ENCODE measurements at places on chromosomes 2 and 18.

GRCh38 chr2:173764094-173764493 is 201.1 kb downstream of the SP3 start:
- no peak for DNase-seq

DNA sequence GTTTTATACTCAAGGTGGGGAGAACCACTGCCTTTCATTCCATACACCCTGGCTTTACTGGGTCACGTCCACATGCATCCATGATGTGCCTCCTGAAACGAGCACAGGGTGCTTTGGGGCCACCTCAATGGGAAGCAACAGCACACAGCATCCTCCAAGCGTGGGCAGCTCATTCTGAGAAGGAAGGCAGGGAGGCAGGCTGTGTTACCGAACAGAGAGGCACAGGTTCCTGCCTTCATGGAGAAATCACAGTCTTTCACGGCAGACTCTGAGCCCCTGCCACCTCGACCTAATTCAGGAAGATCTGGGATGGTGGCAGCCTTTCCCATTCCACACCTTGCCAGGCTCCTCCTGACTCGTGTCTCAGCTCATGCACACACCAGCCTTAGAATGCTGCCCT is 130.1 kb downstream of the GBX2 start:
- DNase-seq = no peak

DNA sequence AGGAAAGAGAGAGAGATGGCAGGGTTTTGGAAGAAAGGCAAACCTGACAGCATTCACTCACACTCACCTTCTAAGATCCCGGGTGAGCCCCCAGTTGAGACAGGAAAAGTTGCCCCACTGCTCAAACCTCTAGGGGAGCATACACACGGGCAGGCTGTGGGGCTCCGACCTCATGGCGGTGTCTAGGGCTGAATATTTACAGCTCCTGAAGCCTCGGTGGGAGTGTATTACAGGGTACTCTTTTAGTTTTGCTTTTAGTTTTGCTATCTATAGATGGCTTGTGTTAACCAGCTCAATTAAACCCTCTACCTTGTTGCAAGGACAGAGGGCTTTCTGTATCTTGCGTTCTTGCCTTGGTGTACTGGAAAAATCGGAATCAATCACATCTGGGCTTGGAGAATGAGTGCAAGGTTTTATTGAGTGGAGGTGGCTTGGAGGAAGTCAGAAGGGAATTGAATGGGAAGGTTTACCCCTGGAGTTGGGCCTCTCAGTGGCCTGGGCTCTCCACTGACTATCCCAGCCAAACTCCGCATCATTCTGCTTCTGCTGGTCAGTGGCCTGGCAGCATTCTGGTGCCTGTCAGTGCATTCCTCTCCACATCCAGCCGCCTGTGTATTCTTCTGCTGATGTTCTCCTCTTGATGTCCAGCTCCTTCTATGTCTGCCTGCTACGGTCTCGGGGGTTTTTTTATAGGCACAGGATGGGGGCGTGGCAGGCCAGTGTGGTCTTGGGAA is 10.1 kb upstream of the IFIH1 start:
- no peak for DNase-seq

DNA sequence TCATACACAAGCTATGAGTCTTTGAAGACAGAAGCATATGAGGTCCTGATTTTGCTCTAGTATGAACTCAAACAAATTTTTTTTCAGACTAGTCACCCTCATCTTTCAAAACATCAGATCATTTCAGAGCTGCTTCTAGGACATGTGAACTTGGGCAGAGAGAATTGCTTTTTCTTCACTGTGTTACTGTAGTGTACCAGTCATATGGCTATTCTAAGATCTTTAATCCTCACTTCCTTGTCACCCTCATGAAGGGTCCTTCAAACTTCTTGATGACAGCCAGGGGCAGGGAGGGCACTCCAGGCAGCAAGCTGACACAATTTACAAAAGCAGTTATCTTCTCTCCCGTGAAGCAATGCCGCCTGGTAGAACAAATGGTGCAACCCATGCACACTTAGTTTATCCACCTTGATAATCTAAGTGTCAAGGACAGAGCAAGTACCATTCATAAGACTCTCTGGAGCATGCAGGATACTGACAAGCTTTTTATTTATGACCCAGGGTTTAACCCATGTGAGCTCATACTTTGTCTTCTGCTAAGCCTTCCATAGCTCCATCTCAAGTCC is 200.6 kb downstream of the DPP10 start:
- no peak for DNase-seq

DNA sequence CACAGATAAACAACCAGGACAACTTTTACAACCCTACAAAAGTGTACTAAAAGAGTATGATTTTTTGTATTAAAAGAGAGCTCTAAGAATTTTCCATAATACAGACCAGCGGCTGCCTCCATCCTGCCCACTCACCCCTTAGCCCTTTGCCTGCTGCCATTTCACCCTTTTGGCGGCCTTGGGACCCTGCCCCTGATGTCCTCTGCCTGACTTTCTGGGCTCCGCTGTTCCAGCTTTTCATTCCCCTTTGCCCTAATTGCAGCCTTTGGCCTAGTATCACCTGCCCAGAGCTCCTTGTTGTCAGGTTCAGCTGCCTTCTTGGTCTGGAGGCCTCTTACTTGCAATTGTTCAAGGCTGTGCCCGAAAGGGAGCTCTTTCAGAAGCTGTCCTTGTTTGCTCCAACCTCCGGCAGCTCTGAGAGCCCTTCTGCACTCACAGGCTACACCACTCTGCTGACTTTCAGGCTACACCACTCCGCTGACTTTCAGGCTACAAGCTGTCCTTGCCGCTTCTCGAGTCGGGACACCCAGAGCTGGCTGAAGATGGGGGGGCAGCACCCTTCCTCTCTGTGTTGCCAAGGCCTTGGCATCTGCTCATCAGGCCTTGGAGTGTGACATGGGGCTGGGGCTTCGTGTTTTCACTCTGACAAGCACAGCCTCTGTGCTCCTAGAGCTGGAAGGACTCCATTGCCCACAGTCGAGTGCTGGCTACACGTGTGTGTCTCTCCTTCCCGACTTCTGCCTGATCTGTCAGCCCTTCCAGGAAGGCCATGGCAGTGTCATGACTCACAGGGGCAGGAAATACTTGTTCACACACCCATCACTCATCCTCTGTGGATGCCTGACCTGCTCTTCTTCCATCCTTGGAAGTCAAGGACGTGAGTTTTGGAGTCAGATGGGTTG is 43.1 kb upstream of the HDAC4 start:
- peak; percentile 38 for DNase-seq

- DNase-seq = no peak
Observed at GRCh38 chr2:161604901-161605300, 19.3 kb upstream of the SLC4A10 start.
